ENCODE measurements at places on chromosomes 11 and 22. TPM values are rescaled to one million over a fixed set of nuclear protein-coding genes. Genes with fewer than 3 reads are reported as not detected.

The TRIM49 gene
- not detected for total RNA-seq

The OR8A1 gene
- not detected for total RNA-seq

The GAL3ST3 gene
- total RNA-seq, result not detected

The XBP1 gene
- total RNA-seq, result 387 TPM

The LYVE1 gene
- total RNA-seq, result 62.8 TPM

The KCNK4 gene
- total RNA-seq, result not detected

The POU2AF1 gene
- total RNA-seq, result 4.0 TPM

The PITPNB gene
- total RNA-seq, result 91.6 TPM

The HMOX1 gene
- not detected for total RNA-seq

The PLEKHA7 gene
- 81.1 TPM for total RNA-seq

The SNX15 gene
- total RNA-seq, result 10.3 TPM

The GP1BB gene
- 2.4 TPM for total RNA-seq

The OR8G1 gene
- not detected for total RNA-seq

The MUC6 gene
- 84.4 TPM for total RNA-seq

The APOA1 gene
- total RNA-seq, result 22.9 TPM

The BAIAP2L2 gene
- total RNA-seq, result 3.5 TPM

The C11orf52 gene
- not detected for total RNA-seq

The WNT7B gene
- total RNA-seq, result not detected

The MS4A6A gene
- 56.2 TPM for total RNA-seq

The OR6Q1 gene
- total RNA-seq, result not detected

The PDE2A gene
- 3.5 TPM for total RNA-seq

The MRGPRE gene
- total RNA-seq, result not detected

The FGF3 gene
- total RNA-seq, result not detected

The UQCR10 gene
- 136 TPM for total RNA-seq

The RASL10A gene
- total RNA-seq, result not detected

The NCAM1 gene
- 31.9 TPM for total RNA-seq

The ZNF143 gene
- total RNA-seq, result 27.1 TPM

The IL17REL gene
- total RNA-seq, result 0.92 TPM

The CCDC157 gene
- total RNA-seq, result 3.8 TPM

The MFRP gene
- total RNA-seq, result not detected

Data from stomach (tissue), 19 donors.